ENCODE measurements at places on chromosomes 3 and 15.

DNA sequence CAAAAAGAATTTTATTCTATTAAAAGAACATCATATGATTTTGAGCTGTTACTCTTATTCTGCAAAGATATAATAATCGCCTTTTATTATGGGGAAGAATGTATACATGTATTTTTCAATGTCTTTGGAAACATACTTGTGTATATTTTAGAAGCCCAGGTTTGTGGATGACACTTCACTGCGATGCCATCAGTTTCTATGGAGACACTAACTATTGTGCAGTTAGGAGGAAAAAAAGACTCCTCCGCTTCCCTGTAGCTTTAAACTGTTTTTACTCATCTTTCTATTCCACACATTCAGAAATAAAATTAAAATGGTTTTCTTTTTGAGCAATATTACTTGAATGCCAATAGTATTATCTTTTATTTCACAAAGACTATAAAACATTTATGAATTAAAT lies 305.0 kb downstream of the NLGN1 start:
- no peak for ATAC-seq

GRCh38 chr3:46558184-46559043 lies 7.7 kb downstream of the LRRC2 start:
- ATAC-seq: no peak

- ATAC-seq: peak; percentile 59
Observed at GRCh38 chr15:99333413-99333812, 82.1 kb downstream of the LRRC28 start.

DNA sequence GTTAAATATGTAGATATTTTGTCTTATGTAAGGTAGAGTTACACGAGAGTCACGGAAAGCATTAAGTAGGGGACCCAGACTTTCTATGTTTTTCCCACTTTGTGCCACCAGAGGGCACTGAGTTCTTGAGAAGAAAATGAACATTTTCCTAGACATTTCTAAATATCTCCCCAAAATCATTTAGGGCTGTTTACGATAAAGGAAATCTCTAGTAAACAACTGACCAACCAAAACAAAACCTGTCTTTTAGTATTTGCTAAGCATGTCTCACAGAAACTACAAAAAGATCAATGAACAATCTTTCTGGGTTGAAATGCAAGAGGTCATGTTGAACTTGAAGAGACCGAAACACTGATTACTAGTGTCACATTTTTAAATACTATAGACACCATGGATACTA lies 16.1 kb downstream of the POU1F1 start:
- ATAC-seq: no peak

DNA sequence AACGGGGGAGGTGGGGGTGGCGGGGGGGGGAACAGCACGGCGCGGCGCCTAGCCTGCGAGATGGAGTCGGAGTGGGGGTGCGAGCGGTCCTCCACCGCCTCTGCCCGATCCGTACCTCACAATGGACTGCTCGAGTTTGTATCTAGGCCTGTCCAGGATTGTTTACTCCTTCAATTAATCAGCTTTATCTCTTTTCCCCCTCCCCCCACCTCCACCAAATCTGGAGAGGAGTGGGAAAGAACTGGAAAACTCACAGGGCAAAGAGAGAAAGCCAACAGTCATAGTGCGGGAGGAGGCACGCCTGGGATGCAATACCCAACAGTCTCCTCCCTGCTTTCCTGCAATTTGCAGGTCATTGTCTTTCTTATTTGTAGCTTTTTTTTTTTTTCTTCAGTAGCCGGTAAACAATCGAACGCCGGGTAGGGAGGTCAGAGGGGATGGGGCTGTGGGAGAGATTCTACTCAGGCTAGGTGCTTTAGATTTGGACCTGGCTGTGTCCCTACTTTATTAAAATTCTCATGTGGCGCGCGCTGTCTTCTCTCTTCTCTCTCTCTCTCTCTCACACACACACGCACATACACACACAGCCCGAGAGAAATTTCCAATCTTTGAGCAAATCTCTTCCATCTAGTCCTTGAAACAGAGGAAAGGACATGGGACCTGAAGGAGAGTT lies 6.9 kb upstream of the MEIS2 start:
- ATAC-seq: peak; percentile 52

DNA sequence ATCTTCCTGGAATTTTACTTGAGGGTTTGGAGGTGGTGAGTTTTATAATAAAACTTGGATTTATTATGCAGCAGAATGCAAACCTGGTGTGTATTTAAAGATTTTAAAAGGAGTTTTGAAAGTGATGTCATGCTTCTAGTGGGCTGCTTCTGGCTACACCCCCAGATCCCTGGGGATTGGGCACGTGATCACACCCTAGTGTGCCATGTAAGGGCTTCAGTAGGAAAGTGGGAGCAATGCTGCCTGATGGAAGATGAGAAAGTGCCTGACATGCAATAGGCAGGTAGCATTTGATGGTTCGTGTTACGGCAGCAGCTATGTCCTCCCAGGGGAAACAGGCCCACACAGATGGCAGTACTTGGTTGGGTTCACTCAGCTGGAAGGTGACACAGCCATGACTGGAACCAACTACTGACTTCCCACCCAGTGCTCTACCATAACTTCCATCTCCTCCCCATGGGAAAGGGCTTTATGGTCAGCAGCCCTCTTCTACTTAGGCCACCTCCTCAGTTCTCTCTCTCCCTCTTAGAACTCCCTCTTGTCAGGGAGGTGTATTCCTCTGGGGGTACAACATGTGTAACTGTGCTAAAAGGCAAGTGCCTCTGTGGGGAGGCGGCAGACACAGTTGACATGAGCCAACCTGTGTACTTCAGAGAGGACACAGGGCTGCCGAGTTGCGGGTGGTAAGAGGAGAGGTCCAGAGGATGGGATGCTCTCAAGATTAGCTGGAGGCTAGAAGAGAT lies 5.6 kb downstream of the ITPKA start:
- ATAC-seq: no peak

All from motor neuron (in vitro differentiated cells).